Breast epithelium (tissue), 4 donors: ENCODE measurements at places on chromosomes 1 and 21.

DNA sequence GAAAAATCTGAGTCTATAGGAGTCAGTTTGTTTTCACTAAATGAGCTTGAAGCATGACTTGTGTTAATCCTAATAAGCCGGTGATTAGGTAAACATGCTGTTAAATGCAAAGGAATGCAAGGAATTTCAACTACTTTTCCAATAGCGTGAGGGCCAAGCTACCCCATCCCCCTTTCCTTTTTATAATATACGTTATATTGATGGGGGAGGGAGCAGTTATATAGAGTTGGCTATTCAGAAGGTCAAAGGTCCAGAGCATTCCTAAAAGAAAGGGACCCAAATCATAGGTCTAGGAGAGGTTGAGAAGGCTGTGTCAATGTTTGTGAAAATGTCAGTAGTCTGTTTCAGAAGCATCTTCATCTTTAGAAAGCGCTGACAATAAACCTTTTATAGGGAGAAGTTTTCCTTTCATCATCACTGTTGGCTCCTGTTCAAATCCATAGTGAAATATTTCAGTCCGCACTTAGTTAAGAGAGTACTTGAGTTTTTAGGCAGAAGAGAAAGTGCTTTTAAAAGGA is 3.8 kb downstream of the CCN1 start:
- no peak overlapping the region for H3K4me3 ChIP-seq
- H3K36me3 ChIP-seq = no peaks in the 10 kb centered on the region
- DNase-seq = no peak
- no peaks in the 10 kb centered on the region for H3K4me1 ChIP-seq
- H3K27ac ChIP-seq = no peak overlapping the region
- H3K27me3 ChIP-seq = no peaks in the 10 kb centered on the region

GRCh38 chr21:39105836-39106235 is 77.4 kb downstream of the PSMG1 start:
- no peak for DNase-seq
- no peaks in the 10 kb centered on the region for H3K36me3 ChIP-seq
- H3K27me3 ChIP-seq = no peaks in the 10 kb centered on the region
- H3K4me3 ChIP-seq = no peak overlapping the region
- H3K4me1 ChIP-seq = no peaks in the 10 kb centered on the region

- DNase-seq = no peak
- no peaks in the 10 kb centered on the region for H3K4me1 ChIP-seq
- H3K4me3 ChIP-seq = no peak within 1 kb of the TSS
- no peaks in the 10 kb centered on the region for H3K27me3 ChIP-seq
- H3K27ac ChIP-seq = no peak within 1 kb of the TSS
- H3K36me3 ChIP-seq = no peaks in the 10 kb centered on the region
These were observed at the start of gene KCNE1 for GRCh38 chr21:34511787-34512455. TSS of gene KCNE1 (minus strand) at chr21:34512210. CDS start at chr21:34449634, 62,576 bp downstream.

DNA sequence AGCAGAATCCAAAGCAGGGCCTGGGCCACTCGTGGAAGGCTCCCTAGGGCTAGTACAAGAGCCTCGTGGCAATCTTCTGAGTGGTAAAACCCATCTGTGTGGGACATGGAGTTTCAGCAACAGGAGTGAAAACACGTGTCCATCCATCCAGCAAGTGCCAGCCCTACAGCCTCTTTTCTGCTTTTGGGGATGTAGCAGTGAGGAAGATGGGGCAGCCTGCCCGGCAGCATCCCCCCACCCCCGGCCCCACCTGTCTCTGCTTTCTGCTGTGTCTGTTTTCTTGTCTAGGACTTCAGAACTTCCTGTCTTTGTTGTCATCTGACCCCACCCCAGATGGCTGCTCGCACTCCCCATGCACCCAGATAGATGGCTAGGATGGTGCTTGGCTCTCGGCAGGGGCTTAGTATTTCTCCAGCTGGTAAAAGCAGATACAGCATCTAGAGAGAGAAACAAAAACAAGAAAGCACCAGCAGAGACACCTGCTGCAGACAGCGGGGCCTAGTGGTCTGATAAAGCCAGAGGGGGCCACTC is 1.5 kb downstream of the CPTP start:
- H3K4me3 ChIP-seq = peak overlapping the region; percentile 98
- no peak for DNase-seq
- peaks cover 10% of the 10 kb centered on the region for H3K4me1 ChIP-seq
- H3K36me3 ChIP-seq = no peaks in the 10 kb centered on the region
- peak overlapping the region; percentile 91 for H3K27ac ChIP-seq

GRCh38 chr1:213127074-213127473 is 76.0 kb downstream of the RPS6KC1 start:
- DNase-seq = no peak
- no peaks in the 10 kb centered on the region for H3K27me3 ChIP-seq
- no peaks in the 10 kb centered on the region for H3K36me3 ChIP-seq
- H3K27ac ChIP-seq = no peak overlapping the region

DNA sequence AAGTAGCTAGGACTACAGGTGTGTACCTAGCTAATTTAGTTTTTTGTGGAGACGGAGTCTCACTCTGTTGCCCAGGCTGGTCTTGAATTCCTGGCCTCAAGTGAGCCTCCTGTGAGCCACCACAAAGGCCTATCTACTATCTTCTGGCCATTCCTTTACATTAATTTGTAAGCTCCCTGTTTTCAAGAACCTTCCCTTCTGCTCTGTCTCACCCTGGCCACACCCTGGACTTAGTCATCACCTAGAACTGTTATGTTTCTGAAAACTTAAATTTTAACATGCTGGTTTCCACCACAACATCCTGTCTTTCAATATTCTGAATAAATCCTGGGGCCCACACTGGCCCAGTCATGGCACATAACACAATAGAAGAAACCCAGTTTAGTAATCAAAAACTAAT is 4.9 kb upstream of the B4GALT3 start:
- H3K36me3 ChIP-seq = no peaks in the 10 kb centered on the region
- no peaks in the 10 kb centered on the region for H3K27me3 ChIP-seq
- DNase-seq = no peak
- H3K27ac ChIP-seq = no peak overlapping the region
- H3K4me1 ChIP-seq = no peaks in the 10 kb centered on the region

- H3K4me3 ChIP-seq = no peak overlapping the region
- H3K27me3 ChIP-seq = no peaks in the 10 kb centered on the region
- no peak for DNase-seq
- H3K36me3 ChIP-seq = no peaks in the 10 kb centered on the region
- H3K4me1 ChIP-seq = no peaks in the 10 kb centered on the region
These were observed 39.4 kb downstream of the FHAD1 start for GRCh38 chr1:15286452-15286851.

- no peak overlapping the region for H3K27ac ChIP-seq
- H3K27me3 ChIP-seq = no peaks in the 10 kb centered on the region
- H3K4me1 ChIP-seq = no peaks in the 10 kb centered on the region
- DNase-seq = no peak
These were observed 77.0 kb downstream of the LBR start for GRCh38 chr1:225350872-225351271.

GRCh38 chr1:61506944-61507500 is 217.9 kb downstream of the TM2D1 start:
- H3K27me3 ChIP-seq = no peaks in the 10 kb centered on the region
- H3K4me3 ChIP-seq = no peak overlapping the region
- H3K36me3 ChIP-seq = no peaks in the 10 kb centered on the region
- no peak overlapping the region for H3K27ac ChIP-seq
- H3K4me1 ChIP-seq = no peaks in the 10 kb centered on the region
- no peak for DNase-seq

- no peaks in the 10 kb centered on the region for H3K4me1 ChIP-seq
- DNase-seq = no peak
- peak overlapping the region; percentile 62 for H3K4me3 ChIP-seq
- H3K36me3 ChIP-seq = no peaks in the 10 kb centered on the region
- no peaks in the 10 kb centered on the region for H3K27me3 ChIP-seq
- peak overlapping the region; percentile 93 for H3K27ac ChIP-seq
These were observed 951 bp downstream of the SYDE2 start for GRCh38 chr1:85199667-85200462.

- no peaks in the 10 kb centered on the region for H3K27me3 ChIP-seq
- no peak overlapping the region for H3K4me3 ChIP-seq
- H3K36me3 ChIP-seq = no peaks in the 10 kb centered on the region
- H3K27ac ChIP-seq = no peak overlapping the region
- no peak for DNase-seq
These were observed 143.2 kb downstream of the KCTD3 start for GRCh38 chr1:215710036-215710898.

GRCh38 chr1:109094377-109094803 is 3.8 kb downstream of the TMEM167B start:
- no peak overlapping the region for H3K4me3 ChIP-seq
- no peak for DNase-seq
- H3K4me1 ChIP-seq = no peaks in the 10 kb centered on the region
- no peaks in the 10 kb centered on the region for H3K27me3 ChIP-seq
- no peak overlapping the region for H3K27ac ChIP-seq

DNA sequence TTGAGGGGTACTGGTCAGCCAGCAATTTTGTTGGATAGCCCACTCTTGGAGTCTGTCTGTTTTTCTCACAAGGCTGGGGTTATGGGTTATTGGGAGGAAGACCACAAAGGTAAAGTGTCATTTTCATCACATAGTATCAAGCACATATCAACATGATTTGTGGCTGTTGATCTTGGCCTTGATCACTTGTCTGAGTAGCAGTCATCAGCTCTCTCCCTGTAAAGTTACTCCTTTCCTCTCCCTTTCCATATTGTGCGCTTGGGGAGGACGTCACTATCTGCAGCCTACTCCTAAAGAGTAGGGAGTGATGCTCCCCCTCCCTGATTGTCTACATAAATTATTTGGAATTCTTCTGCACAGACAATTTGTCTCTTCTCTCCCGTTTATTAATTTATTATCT is 1.8 kb upstream of the ZNF362 start:
- H3K4me3 ChIP-seq = no peak overlapping the region
- peak overlapping the region; percentile 98 for H3K27ac ChIP-seq
- H3K27me3 ChIP-seq = no peaks in the 10 kb centered on the region
- H3K36me3 ChIP-seq = no peaks in the 10 kb centered on the region

DNA sequence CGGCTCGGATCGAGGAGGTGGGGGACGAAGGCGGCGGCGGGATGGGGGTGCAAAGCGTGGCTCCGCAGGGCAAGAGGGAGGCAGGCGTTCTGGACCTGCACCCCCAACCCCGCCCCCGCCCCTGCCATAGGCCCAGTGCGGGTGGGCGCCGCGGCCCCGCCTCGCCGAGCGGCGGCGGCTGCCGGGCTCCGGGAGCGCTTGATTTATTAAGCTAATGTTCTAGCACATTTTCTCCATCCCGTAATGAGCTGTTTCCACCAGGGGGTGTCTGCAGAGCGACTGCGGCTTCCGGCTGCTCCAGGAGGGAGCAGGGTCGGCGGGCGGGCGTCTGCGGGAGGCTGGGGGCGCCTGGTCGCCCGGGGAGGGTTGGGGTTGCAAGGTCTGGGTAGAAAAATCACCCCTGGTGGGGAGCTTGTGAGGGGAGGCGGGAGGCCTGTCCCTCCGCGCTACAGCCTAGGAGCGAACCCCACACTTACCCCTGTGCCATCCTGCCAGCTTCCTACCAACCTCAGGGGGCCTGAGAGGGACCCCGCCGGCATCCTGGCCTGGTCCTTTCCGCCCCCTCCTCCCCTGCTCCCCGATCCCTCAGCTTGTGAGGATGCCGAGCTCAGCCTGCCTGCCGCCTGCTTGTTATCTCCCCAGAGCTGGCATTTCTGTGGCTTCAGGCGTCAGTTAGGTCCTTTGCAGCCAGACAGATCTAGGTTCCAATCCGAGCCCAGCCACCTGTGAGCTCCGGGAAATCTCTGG is 48.5 kb upstream of the ACOT11 start:
- H3K36me3 ChIP-seq = no peaks in the 10 kb centered on the region
- H3K4me3 ChIP-seq = peak overlapping the region; percentile 66
- H3K4me1 ChIP-seq = no peaks in the 10 kb centered on the region
- H3K27ac ChIP-seq = no peak overlapping the region
- DNase-seq = no peak

DNA sequence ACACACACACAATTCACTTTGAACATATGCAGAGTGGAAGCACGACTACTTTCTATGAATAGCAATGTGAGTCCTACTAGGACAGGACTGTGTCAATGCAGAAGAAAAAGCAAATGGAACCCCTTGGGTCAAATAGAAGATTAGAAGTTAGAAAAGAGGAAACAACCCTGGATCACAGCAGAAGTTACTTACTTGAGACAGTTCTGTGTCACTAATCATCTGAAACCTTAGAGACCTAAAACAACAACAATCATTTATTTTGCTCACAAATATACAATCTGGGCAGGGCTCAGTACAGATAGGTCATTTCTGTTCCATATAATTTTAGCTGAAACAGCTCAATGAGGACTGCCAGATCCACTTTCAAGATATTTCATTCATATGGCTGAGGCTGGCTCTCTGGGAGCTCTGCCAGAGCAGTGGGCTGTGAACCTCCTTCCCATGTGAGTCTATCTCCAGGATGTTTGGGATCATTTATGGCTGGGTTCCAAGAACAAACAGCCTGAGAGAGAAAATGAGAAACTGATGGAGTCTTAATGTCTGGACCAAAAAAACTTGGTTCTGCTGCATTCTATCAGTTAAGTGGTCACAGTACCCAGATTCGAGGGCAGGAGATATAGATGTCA is 42.5 kb upstream of the IL10 start:
- H3K4me1 ChIP-seq = no peaks in the 10 kb centered on the region
- H3K36me3 ChIP-seq = no peaks in the 10 kb centered on the region
- H3K27ac ChIP-seq = no peak overlapping the region
- H3K27me3 ChIP-seq = no peaks in the 10 kb centered on the region
- no peak for DNase-seq
- no peak overlapping the region for H3K4me3 ChIP-seq

- no peak for DNase-seq
- no peak overlapping the region for H3K4me3 ChIP-seq
- H3K27me3 ChIP-seq = no peaks in the 10 kb centered on the region
- H3K27ac ChIP-seq = no peak overlapping the region
These were observed 91.3 kb downstream of the DENND1B start for GRCh38 chr1:197683895-197684553.

DNA sequence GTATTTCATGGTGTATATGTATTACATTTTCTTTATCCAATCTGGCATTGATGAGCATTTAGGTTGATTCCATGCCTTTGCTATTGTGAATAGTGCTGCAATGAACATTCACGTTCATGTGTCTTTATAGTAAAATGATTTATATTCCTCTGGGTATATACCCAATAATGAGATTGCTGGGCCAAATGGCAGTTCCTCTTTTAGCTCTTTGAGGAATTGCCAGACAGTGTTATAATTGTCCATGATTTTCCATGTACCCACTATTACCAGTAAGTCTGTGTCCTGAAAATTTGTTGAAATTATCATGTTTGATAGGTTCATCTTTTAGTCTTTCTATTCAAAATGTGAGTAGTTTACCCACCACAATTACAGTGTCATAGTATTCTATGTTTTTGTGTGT is 34.4 kb downstream of the SLC9C2 start:
- H3K27me3 ChIP-seq = no peaks in the 10 kb centered on the region
- no peak overlapping the region for H3K4me3 ChIP-seq
- no peak for DNase-seq

GRCh38 chr1:58829866-58830265 is 46.0 kb upstream of the JUN start:
- H3K27ac ChIP-seq = no peak overlapping the region
- DNase-seq = no peak
- H3K4me1 ChIP-seq = no peaks in the 10 kb centered on the region

DNA sequence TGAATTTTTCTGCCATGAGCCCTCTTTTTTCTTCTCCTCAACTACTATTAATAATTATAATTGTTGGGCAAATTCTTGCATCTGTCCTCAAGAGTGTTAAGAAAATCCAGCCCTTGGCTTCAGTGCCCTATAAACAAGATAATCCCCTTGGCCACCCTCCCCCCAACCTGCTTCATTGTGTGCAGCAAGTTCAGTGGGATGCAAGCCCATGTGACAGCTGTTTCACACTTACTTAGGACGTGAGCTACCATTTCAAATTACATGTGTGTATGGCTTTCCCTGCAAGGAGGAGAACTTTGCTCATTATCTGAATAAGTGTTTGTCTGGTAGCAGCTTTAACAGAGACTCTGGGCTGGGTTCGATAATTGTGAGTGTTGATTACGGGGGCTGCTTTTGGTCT is 276.2 kb downstream of the CACNA1E start:
- no peak for DNase-seq
- H3K4me1 ChIP-seq = no peaks in the 10 kb centered on the region
- H3K4me3 ChIP-seq = no peak overlapping the region
- H3K27ac ChIP-seq = no peak overlapping the region
